Activated CD8-positive, alpha-beta T cell treated with anti-CD3 and anti-CD28 coated beads, Interleukin-2, amount 10 ng/mL, durations not matched to agents 7 days and 5 days (primary cell): ENCODE measurements at places on chromosomes 5 and 9.

- no peak for DNase-seq
- H3K27me3 ChIP-seq, result no peaks in the 10 kb centered on the region
- no peak overlapping the region for H3K27ac ChIP-seq
- H3K4me1 ChIP-seq, result peaks cover 26% of the 10 kb centered on the region
- H3K4me3 ChIP-seq, result no peak overlapping the region
Measured at GRCh38 chr5:79619854-79620253, 7.6 kb downstream of the TENT2 start.

- DNase-seq, result no peak
- H3K4me1 ChIP-seq, result no peaks in the 10 kb centered on the region
- H3K27ac ChIP-seq, result no peak overlapping the region
- H3K4me3 ChIP-seq, result no peak overlapping the region
Measured at GRCh38 chr9:101664453-101664852, 69.7 kb upstream of the PPP3R2 start.

- DNase-seq, result no peak
- no peak overlapping the region for H3K4me3 ChIP-seq
- no peaks in the 10 kb centered on the region for H3K4me1 ChIP-seq
- no peak overlapping the region for H3K27ac ChIP-seq
- no peaks in the 10 kb centered on the region for H3K36me3 ChIP-seq
Measured at GRCh38 chr5:34618371-34619065, 37.6 kb upstream of the RAI14 start.

DNA sequence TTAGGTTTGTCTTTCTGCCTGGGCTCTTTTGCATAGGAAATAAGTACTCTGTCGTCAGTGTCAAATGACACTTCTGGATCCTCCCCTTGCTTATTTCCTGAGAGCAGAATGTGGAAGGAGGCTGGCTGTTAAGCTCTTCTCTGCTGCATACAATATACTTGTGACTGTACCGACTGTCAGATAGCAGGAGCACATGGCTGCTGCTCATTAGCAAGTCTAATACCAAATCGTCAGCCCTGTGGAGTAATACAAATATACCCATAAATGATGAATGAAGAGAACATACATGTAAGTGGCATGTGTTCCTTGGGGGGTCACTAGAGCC is at the start of gene GPR151:
Gene GPR151 (minus strand): TSS at position 40 of the 325 bp plus-strand sequence. CDS start 77 bp downstream, outside the sequence.
- H3K4me3 ChIP-seq, result no peak within 1 kb of the TSS
- H3K4me1 ChIP-seq, result peaks cover 6% of the 10 kb centered on the region
- peaks cover 8% of the 10 kb centered on the region for H3K27me3 ChIP-seq
- peaks cover 17% of the 10 kb centered on the region for H3K36me3 ChIP-seq
- DNase-seq, result no peak

GRCh38 chr5:57727591-57727990 is 245.0 kb upstream of the ACTBL2 start:
- H3K36me3 ChIP-seq, result no peaks in the 10 kb centered on the region
- H3K4me1 ChIP-seq, result no peaks in the 10 kb centered on the region
- H3K27ac ChIP-seq, result no peak overlapping the region
- no peak for DNase-seq
- H3K4me3 ChIP-seq, result no peak overlapping the region

DNA sequence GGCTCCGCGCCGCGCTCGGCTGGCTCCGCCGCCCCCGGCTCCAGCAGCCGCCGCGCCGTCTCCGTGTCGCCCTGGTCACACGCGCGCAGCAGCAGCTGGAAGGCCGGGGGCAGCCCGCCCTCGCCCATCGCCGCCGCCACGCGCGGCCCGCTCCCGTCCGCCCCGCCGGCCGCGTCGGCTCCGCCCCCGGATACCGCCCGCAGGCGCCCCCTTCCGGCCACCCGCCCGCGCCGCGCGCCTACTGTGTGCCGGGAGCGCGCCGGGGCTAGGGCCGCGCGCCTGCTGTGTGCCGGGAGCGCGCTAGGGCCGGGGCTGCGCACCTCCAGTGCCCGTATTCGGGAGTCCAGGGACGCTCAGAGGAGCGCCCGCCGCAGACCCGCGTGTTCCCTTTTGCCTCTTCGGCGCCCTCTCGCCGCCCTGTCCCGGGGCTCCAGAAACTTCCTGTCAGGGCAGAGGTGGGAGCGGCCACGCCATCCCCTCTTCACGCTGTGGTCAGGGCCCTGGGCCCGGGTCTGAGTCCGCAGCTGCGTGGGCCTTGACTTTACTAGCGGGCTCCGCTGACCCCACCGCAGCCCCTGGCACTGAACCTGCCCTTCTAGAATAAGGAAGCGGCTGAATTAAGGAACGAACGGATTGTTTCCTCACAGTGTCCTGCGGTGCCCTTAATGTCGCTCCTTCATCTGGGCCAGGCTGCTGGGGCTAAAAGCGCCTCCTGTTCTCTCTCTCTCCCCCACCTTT is at the start of gene ANKS6:
Gene ANKS6 (minus strand): TSS at position 192 of the 738 bp plus-strand sequence. CDS start 64 bp downstream, at position 128.
- peaks cover 8% of the 10 kb centered on the region for H3K27me3 ChIP-seq
- peak within 1 kb of the TSS; percentile 48 for H3K27ac ChIP-seq
- peak; percentile 83 for DNase-seq
- H3K4me3 ChIP-seq, result peak within 1 kb of the TSS; percentile 79

- no peak for DNase-seq
- peaks cover 35% of the 10 kb centered on the region for H3K36me3 ChIP-seq
- peak overlapping the region; percentile 11 for H3K27ac ChIP-seq
- no peak overlapping the region for H3K4me3 ChIP-seq
- peaks cover 33% of the 10 kb centered on the region for H3K4me1 ChIP-seq
- H3K27me3 ChIP-seq, result no peaks in the 10 kb centered on the region
Measured at GRCh38 chr9:137083394-137084004, 3.3 kb upstream of the MAN1B1 start.

GRCh38 chr5:178989311-178989710 is 5.8 kb downstream of the GRM6 start:
- no peak for DNase-seq
- H3K4me1 ChIP-seq, result no peaks in the 10 kb centered on the region
- no peak overlapping the region for H3K27ac ChIP-seq
- H3K27me3 ChIP-seq, result peaks cover 18% of the 10 kb centered on the region
